ENCODE measurements at places on chromosomes 16 and 17.
A peak's percentile ranks its signal among the peaks of the same experiment; 100 is the strongest.

DNA sequence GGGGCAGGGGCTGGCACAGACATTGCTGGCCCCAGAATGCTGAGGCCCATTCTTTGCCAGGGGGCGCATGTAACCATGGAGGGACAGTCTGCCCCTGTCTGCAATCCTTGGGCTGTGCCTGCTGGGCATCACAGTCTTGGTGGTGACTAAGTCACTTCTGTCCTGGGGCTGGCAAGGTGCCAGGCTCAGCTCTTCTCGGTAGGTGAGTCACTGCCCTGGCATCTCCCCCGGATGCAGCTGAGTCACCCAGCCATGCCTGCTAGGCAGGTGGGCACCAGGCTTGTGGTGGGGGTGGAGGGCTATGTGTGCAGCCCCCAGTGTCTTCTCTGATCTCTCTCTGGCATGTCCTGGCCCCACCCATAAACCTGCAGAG is 5.6 kb downstream of the RARA start:
- no peak for DNase-seq

DNA sequence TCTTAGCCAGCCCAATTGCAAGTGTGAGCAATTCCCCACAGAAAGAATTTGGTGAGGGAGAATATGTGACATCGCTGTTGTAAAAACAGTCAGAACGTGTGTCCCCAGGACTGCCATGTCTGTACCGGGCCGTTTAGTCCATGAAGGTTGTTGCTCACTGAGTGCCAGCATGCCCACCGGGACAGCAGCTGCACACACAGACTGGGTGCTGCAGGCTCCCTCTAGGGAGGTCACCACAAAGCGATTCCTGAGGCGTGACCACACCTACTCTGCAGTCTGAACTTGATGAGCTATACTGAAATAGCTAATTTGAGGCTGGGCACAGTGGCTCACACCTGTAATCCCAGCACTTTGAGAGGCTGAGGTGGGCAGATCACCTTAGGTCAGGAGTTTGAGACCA is 44.1 kb upstream of the ADORA2B start:
- DNase-seq = no peak

DNA sequence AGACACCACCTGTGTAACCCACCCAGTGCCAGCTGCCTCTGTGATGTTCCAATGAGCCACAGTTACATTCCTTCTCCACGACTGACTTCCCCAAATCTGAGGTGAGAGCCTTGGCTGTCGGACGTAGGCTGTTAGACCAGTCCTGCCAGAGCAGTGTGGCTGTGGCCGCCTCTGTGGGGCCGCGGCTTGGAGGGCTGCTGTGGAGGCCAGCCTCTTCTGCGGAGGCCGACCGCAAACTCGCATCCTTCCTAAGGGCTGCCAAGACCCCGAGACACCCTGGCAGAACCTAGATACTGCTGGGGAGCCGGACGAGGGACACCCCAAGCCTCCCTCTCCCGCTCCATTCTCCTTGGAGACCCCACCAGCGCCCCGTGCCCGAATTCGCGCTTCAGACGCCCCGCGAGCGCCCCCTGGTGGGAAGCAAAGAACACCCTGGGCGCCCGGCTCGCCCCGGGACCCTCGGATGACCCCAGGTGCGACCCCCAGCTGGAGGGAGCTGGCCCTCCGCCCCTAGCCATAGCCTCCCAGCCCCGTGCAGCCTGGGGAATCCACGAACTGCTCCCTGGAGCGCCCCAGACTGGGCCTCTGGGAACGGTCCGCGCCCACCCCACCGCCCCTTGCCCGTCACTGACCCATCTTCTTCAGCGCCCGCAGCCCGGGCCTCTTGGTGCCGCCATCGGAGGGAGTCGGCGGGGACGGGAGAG is 547 bp downstream of the PLCD3 start:
- DNase-seq = peak; percentile 73

- DNase-seq = no peak
Observed at GRCh38 chr17:75342996-75343395, 53.8 kb upstream of the SLC25A19 start.

GRCh38 chr17:71527311-71527710 is 593.5 kb upstream of the SOX9 start:
- peak; percentile 43 for DNase-seq

GRCh38 chr17:40122136-40122998 is 596 bp downstream of the MSL1 start:
- peak; percentile 62 for DNase-seq

- DNase-seq = peak; percentile 51
Observed at GRCh38 chr17:37844158-37844976, 79.8 kb upstream of the TBC1D3K start.

DNA sequence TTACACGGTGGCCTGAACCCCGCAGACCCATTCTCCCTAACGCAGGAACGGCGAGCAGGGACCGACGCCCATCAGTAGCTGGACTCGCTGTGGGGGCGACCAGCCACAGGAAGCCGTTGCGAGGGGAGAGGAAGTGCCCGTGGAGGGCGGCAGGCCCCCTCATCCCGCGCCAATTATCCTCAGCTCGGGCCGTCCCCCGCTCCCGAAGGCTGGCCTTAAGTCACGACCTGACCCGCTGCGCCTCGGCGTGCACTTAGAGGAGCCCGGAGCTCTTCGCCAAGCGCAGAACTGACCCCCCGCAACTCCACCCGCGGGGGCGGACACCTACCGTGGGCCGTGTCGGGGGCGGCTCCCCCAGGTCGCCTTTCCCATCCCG is 401 bp downstream of the ARL16 start:
- DNase-seq = no peak

DNA sequence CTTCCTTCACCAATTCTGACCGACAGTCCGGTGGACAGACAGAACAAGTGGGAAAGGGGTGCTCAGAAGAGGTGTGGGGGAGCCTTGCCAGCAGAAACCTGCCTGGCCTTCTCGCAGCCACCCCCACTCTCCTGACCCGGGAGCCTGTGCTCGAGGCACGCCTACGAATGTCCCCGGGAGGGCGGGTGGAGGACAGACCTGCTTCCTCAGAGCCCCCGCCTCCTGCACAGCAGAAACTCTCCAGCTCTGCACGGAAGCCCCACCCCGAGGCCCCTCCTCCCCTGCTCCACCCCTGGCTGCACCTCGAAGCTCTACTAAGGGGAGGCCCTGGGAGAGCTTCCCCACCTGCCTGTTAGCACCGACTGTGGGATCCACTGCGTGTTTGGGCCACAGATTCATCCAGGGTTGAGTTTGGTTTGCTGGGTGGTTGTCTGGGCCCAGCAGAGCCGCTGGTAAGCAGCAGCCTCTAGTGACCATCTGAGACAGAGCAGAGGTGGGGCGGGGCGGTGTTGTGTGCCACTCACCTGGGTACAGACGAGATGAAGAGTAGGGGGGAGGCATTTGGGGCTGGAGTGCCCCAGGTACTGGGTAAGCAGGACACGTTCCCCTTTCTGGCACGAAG is 6.2 kb downstream of the TAF1C start:
- DNase-seq = no peak

DNA sequence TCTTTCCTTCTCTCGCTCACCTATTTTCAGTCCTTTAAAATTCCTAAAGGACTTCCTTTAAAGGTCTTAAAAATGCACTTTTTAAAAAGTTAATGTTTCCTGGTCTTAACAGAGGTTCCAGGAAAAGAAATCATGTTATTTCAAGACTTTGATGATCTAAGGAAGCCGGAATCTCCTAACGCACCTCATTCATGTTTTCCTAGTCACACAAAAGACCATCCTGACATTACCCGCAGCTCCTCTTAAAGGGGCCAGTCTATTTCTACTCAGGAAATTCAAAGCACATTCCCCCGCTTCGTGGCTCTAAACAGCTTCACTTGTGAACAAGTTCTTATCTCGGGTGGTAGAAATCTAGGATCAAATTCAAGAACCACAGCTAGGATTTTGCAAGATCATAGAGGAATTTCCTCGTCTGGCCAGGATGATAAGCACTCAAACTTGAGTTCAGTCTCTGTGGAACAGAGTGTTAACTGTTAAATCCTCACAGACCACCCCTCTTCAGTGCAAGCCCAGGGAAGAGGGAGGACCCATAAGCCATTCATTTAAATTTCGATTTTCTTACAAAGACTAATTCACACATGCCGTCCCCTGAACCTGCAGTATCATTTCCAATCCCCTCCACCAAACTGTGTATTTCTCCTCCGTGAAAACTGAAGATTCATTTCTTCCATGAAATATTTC is 137.1 kb upstream of the AXIN2 start:
- DNase-seq = no peak

GRCh38 chr16:68310437-68310773 is 341 bp downstream of the SLC7A6OS start:
- no peak for DNase-seq

DNA sequence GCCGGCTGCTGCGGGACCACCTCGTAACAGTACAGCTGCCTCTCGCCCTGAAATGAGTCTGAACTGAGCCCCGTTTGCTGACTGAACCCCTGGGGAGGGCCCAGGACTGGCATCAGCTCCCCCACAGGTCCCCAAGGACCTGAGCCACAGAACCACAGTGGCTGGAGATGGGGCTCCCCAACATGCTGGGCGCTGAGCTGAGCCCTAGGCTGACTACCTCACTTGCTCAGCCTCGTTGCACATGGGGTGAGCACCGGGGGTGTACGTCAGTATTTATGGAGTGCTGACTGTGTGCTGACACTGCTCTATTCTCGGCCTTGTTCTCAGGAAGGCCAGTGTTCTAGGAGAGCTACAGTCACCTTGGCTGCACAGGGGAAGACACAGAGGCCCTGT is 6.6 kb upstream of the VASN start:
- no peak for DNase-seq

DNA sequence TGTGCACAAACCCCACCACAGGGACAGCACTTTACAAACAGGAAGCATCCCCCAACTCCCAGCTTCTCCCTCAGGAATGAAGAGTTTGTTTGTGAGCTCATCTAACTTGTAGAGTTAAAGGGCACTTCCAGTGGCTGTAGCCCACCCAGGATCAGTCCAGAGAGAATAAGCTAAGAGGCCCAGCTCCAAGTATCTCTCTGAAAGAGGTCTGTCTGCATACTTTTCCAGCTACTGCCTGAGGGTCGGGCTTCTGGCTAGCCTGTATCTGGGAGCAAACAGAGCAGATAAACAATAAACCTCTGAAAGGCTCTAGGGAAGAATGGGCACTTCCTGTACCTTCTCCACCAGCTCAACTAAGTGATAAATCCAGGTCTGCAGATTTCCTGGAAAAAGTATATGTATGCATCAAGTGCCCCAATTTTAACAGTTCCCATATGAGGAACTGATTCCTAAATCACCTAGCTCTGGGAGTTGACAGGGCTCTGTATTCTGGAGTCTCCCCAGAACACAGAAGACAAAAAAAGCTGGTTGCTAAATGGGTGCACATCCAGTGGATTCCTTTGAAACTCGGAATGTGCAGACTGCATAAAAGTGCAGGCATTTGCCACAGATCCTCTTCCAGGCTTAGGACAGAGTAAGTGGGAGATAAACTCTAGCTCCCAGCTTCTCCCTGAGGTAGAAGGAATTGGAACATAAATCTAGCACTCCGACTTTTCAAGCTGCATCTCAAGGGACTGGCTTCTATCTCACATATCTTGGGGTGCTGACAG is 37.1 kb upstream of the MYLK3 start:
- DNase-seq = no peak

- no peak for DNase-seq
Observed at GRCh38 chr16:58462997-58463941, 36.7 kb upstream of the NDRG4 start.

DNA sequence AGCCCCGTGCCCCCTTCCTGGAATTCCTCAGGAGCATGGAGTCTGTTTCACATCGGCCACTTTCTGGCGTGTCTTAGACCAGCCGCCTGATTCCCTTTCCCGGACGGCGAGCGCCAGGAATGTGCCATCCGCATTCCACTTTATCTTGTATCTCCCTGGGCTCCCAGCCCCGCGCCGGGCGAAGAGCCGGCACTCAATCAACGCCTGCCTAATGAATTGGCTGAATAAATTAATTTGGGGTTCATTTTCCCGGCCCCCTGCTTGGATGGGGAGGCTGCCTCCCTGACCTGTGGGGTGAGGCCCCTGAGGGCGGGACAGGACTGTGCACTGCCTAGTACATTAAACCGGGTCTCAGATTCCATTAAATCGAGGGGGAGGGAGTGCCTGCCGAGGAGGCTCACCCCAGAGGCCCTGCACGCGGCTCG is 282.3 kb upstream of the TNRC6C start:
- no peak for DNase-seq

- DNase-seq = no peak
Observed at GRCh38 chr17:39663340-39663687, 1.8 kb upstream of the TCAP start.

GRCh38 chr16:19919142-19919541 is 34.5 kb upstream of the GPRC5B start:
- no peak for DNase-seq

DNA sequence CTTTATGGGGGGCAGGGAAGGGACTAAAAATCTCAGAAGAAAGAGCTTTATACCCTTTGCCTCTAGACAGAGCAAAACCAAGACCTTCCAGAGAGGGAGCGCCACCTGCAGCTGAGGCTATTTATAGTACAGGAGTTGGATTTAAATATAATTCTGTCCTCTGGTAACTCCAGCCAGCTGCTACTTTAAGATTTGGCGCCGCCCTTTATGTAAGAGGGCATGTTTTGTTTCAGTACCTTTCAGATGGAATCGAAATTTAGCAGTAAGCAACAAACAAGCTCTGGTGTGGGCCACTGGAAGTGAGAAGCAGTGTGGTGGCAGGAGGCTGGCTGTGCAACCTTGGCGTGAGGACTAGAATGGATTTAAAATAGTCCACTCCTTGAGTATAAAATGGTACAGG is 5.2 kb upstream of the GUCY2D start:
- DNase-seq = peak; percentile 78

DNA sequence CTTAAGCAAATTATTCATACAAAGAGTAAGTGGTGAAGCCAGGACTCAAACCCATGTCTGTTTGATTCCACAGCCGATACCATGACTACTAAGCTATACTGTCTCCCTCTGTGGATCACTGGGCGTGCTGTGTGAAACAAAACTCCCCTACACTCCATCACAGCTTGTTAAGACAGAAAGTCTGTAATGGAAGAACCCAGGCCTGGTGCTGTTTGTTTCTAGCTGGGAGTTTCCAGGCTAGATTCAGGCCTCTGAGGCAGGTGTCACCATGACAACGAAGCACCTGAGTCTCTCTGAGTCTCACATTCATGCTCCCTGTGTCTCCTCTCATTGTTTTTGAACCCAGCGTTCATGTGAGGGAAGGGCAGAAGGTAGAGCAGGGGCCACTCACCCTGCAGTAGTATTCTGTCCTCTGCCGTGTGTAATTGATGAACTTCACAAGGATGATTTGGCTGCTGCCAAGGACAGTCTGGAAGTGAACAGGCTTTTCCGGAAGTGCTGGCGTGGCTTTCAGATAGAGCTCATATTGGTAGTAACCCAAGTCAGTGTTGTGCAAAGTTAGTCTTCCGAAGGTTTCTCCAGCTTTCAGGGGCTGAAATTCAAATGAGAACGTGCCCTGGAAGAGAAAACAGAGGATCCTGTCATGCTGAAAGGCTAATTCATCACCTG is 8.6 kb upstream of the VAC14 start:
- DNase-seq = no peak

DNA sequence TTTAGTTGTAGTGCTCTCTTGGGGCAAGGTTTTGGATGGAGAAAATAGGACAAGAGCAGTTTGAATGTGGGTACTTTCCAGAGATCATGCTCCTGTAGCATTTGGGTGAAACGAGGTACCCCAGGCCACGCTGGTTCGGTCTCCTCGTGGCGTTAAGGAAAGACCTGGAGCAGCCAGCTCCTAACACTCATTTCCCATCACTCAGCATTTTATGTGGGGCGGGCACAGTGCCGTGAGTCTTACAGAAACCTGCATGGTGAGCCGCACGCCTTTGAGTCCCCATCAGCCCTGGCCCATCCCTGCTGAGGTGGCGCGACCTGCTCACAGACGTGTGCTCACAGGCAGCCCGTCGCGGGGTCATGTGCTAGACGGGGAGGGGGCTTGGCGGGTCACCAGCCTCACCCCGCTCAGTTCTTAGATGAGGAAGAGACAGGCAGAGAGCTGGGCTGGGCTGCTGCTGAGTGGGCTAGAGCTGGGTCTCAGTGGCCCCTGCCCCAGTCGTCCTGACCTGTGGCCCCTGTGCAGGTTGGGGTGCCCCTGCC is 37.3 kb downstream of the TBCD start:
- DNase-seq = no peak

Data from OCI-M1 (cell line).